ENCODE measurements at places on chromosomes 16 and 17.
A peak's percentile ranks its signal among the peaks of the same experiment; 100 is the strongest.

GRCh38 chr17:83180996-83181481 lies 101.6 kb downstream of the METRNL start:
- DNase-seq: no peak

- DNase-seq: no peak
Observed at GRCh38 chr16:46751381-46751780, 3.2 kb upstream of the MYLK3 start.

- no peak for DNase-seq
Observed at GRCh38 chr17:67032382-67032781, 12.0 kb upstream of the CACNG1 start.

DNA sequence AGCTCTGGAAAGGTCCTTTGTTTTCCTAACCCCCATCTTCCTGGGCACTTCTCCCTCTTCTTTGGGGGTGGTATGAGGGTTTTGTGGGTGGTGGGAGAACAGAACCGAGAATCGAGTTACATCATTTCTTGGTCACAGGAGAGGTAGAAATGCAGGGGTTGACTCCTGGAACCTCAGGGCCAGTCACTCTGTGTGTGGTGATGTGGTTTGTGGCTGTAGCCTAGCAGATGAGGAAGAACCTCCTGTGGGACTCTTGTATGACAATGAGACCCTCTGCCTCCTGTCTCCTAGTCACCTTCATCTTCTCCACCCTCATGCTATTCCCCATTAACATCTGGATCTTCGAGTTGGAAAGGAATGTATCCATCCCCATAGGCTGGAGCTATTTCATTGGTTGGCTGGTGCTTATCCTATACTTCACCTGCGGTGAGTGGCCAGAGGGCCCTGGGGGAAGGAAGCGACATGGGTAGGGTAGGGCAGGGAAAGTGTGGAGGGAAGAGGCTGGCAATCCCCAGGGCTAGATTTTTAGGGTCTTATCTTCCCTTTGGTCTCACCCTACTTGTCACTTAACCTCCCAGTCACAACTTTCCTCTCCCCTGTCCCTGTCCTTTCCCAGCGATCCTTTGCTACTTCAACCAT lies 5.5 kb downstream of the ODF4 start:
- DNase-seq: no peak

DNA sequence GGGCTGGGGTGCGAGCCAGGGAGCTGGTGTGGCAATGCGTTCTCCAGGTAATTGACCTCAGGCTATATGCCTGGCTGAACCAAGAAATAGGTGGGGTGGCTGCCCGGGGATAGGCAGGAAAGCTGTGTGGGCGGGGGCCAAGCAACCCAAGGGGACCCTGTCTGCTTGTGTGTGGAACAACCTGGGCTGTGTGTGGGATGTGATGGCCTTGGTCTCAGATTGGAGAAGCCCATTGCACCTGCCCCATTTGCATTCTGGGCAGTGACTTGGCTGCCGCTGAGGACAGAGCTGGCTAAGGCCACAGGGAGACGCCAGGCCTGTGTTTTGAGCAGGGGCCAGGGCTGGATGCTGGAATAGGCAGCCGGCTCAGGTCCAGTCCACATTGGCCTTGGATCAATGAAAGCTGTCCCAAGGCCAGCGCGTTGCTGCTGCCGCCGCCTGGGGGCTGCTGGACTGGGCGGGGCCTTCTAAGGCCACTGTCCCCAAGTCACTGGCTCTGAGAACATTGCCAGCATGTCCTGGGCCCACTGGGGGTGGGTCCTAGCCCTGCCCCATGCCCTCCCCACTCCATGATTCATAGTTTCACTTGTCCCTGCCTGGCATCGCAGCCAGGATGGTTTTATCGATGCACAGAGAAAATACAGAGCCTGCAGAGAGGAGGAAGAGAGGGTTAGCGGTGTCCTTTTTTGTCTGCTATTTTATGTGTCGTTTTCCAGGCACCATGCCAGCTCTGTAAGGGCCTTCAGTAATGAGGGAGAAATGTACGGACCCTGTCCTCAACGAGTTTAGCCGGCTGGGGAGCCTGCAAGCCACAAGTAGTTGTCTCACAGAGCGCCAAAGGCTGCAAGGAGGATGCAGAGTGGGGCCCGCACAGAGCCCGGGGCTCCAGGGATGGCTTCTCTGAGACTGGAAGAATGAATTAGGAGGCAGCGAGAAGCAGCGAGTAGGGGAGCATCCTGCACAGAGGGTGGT lies 43.9 kb downstream of the NKD1 start:
- no peak for DNase-seq

GRCh38 chr17:39868554-39868942 lies 546 bp downstream of the ZPBP2 start:
- no peak for DNase-seq

GRCh38 chr17:55484575-55484974 lies 26.7 kb downstream of the SMIM36 start:
- DNase-seq: no peak

- no peak for DNase-seq
Observed at GRCh38 chr16:30786115-30786935, 680 bp downstream of the ZNF629 start.

GRCh38 chr16:66263168-66263972 lies 103.1 kb upstream of the CDH5 start:
- no peak for DNase-seq

DNA sequence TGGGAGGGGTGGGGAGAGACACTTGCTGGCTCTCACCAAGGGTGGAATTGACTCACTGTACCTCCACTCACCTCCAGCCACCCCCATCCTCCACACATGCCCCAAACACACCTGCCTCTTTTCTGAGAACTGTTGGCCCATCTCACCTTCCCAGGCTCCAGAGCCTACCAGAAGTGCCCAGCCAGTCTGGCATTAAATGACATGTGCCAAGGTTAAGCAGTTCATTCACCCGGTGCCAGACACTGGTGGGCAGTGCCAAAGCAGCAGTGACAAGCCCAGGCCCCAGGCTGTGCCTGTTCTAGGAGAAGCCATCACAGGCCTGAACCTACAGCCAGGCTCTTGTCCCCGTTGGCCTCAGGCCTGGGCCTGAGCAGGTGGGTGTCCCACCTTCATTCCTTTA lies 11.2 kb downstream of the MVP start:
- no peak for DNase-seq

GRCh38 chr16:85174871-85175723 lies 62.8 kb upstream of the CIBAR2 start:
- no peak for DNase-seq

- DNase-seq: no peak
Observed at GRCh38 chr16:73053038-73053363, 5.1 kb upstream of the ZFHX3 start.

DNA sequence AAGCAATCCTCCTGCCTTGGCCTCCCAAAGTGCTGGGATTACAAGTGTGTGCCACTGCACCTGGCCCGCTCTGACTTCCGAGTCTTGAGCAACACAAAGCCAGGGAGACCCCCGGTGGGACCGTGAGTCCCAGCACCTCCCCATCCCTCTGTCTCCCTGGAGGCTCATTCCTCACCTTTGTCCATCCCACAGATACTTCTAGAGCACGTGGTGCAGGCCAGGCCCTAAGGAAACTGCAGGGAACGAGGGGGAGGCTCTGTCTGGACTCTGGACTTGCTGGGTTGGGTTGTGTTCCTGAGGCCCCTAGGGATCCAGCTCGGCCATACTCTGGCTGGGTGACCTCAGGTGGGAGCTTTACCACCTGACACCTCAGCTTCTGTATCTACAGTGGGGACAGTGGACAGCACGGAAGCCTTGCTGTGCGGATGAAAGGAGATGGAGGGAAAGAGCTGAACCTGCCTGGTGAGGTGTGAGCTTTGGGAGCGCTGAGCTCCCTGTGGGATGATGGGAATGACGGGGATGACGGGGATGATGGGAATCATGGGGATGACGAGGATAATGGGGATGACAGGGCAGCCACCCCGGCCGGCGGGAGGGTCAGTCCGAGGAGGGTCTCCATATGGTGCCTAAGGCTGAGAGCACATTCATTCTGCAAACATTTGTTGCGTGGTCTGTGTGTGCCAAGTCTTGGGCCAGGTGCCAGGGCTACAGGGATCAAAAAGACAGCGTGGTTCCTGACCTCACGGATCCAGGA lies 26.6 kb downstream of the C16orf74 start:
- DNase-seq: no peak

DNA sequence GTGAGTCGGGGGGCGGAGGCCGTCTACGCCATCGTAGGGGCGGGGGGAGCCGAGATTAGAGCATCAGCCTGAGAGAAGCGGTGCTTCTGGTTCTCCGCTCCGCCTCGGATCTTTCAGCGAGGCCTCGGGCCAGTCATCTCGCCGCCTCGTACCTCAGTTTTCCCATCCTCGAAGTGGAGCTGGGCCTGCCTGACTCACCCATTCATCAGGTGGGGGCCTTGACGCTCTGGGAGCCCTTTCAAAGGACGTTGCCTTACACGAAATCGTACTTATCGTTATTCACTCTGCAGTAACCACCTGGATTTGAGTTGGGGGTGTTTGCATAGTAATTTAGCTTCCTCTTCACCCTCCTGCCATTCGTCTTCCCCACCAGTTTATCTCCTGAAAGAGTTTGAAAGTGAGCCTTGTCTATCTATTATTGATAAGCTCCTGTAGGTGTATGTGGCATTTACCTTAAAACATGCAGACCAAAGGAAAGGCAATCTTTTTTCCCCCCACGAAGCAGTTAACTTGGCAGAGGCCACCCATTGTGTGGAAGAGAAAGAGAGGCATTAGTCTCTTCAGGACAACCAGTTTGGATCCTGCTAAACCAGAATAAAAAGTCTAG lies 674 bp downstream of the TAF15 start:
- no peak for DNase-seq

DNA sequence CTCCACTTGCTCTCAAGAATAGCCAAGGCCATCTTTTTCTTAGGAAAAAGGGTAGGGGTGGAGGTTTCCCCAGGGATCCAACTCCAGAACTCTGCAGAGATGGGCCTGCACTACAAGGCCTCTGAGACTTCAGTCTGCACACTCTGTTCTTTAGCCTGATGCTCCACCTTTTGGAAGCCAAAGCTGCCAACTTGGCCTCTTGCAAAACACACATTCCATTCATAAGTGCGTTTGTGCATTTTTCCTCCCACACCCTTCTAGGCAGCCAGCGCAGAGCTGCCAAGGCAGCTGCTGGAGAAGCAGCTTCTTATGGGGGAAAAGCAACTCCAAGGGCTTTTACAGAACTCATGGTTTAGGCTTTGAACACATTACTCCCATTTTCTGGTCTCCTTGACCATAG lies 45.3 kb downstream of the REXO5 start:
- peak; percentile 26 for DNase-seq
